ENCODE measurements at places on chromosomes 16 and 17.

- DNase-seq: no peak
These were observed 21.0 kb downstream of the RBFOX3 start for GRCh38 chr17:79589669-79590522.

DNA sequence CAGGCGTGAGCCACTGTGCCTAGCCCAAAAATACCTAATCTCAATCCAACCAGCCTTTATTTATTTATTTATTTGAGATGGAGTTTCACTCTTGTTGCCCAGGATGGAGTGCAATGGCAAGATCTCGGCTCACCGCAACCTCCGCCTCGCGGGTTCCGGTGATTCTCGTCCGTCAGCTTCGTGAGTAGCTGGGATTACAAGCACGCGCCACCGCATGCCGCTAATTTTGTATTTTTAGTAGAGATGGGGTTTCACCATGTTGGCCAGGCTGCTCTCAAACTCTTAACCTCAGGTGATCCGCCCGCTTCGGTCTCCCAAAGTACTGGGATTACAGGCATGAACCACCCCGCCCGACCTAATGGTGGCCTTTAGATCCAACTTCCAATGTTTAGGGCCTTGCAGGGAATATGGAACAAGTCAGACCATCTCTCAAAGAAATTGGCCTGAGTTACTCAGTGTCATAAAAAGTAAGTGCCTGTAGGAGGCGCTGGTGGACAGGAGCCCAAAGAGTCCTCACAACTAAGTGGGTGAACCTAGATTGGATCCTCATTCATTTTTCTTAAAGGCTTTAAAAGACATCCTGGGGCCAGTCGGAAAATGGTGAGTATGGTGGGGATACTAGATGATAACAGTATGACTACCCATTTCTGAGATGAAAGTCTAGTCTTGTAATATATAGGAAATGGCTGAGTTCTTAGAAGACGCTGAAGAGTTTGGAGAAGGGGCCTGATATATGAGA, 4.6 kb downstream of the ZSCAN10 start:
- no peak for DNase-seq

DNA sequence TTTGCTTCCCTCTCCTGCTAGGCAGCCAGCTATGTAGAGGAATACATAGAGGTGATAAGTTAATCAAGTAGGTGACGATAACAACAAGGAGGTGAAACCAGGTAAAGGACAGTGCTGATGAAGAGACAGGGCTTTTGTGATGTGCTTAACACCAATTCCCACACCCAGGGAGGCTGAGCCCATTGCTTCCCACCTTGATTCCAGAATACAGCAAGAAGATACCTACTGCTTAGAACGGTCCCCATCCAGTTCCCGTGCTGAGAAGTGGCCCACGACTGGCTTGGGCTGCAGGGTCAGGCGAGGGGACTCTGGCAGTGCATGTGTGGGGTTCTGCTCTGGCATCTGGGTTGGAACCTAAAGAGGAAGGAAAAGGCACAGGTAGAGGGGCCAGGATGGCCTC, 16.1 kb upstream of the GFAP start:
- DNase-seq: no peak

DNA sequence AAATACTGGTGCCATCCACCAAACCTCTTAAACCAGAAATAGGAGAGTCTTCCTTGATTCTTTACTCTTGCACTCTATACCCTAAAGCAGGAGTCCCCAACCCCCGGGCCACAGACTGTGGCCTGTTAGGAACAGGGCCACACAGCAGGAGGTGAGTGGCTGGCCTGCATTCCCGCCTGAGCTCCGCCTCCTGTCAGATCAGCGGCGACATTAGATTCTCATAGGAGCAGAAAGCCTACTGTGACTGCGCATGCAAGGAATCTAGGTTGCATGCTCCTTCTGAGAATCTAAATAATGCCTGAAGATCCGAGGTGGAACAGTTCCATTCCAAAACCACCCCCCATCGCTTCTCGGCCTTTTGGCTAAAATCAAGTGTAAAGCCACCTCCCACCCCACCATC, 30.3 kb upstream of the SRCIN1 start:
- DNase-seq: no peak

- no peak for DNase-seq
These were observed 63.8 kb downstream of the SEC14L1 start for GRCh38 chr17:77204536-77204935.

DNA sequence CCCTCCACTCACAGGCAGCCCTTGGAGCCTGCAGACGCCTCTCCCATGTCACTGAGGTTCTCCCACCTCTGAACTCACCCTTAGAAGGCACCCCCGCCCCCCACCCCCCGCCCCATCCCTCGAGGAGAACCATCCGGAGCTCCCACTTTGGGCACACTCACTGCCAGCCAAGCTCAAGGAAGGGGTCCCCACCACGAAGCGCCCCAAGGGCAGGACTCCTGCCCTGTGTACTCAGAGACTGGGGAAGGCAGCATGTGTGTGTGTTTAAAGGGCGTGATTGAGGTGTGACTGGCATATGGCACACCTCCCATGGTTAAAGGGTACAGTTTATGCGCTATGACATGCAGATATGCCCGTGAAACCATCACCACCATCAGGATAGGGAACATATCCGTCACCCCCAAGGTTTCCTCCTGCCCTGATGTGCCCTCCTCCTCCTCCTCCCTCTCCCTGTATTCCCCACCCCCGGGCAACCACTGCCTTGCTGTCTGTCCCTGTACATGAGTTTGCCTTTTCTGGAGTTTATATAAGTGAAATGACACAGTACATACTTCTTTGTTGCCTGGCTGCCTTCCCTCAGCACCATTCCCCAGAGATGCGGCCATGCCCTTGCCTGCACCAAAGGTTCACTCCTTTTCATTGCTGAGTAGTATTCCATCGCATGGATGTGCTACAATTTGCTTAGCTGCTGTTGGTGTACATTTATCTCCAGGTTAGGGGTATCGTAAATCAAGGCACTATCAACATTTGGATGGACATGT, 14.0 kb upstream of the RBFOX3 start:
- DNase-seq: no peak

DNA sequence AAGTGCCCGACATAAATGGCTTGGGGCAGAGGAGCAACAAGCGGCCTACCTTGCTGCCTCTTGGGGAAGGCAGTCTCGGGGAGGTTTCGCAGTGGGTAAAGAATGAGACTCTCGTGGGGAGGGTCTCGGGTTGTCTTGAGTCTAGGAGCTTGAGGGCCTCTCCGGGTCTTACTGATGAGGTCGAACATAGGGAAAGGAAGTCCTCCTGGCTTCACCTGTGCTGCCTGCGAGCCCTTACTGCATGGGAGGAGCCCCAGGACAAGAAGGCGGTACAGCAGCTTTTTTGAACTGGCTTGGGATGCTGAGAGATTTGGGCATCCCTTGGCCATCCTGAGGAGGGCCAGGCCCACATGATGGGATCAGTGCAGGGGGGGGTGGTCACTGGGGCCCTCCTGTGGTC, 71.4 kb downstream of the SPECC1 start:
- no peak for DNase-seq

GRCh38 chr16:5069048-5069447, 2.6 kb upstream of the ALG1 start:
- no peak for DNase-seq

GRCh38 chr16:30746638-30747175, 1.5 kb upstream of the PHKG2 start:
- DNase-seq: no peak

DNA sequence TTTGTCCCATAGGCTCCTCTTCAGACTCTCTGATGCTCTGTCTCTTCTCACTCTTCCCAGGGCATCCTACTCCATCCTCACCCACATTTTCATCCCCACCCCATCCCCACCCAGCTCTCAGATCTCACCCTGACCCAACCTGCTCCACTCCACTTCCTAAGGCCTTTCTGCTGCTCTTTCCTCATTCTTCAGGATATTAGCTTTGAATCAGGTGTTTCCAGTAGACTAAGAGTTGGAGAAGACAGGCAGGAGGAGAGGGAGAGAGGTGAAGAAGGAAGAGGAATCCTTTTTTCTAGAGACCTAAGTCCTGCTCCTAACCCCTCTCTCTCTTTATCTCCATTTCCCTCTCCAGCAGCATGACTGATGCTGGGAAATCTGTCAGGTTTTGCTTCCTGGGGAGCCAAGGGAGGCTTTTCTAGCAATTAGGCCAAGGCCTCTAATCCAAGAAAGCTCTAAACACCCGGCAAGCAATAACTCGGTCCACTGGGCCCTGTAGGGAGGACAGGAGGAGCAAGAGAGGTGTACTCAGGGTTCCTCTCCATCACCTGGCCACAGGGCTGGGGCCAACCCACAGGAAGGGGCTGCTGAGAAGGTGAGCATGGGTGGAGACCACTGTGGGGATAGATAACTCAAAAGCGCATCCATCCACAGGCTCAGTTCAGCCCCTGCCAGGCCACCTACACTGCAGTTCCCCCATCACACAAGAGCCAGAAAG, 133.3 kb downstream of the TMEM132E start:
- DNase-seq: no peak

GRCh38 chr16:11510178-11510973, 76.3 kb downstream of the LITAF start:
- DNase-seq: no peak

- no peak for DNase-seq
These were observed 286.7 kb downstream of the SEC14L1 start for GRCh38 chr17:77427391-77427991.

DNA sequence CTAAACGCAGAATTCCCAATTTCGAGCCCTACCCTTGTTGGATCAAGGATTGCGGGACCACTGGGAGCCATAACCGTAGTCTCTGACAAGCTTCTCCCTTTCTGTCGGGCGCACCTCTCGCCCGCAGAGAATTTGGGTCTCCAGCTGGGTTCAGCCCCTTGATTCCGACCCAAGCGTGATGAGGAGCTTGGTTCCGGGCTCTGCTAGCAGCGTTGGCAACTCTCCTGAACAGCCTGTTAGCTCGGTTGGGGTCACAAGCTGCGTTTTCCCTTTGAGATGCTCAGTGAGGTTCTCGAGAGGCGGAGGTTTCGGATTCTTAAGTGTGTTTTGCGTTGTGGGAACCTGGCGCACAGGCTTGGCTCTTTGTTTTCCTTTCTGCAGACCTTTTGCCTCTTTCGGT, 655 bp downstream of the ATXN1L start:
- no peak for DNase-seq

- DNase-seq: no peak
These were observed 32.7 kb upstream of the SSTR2 start for GRCh38 chr17:73132085-73132492.

- no peak for DNase-seq
These were observed 17.4 kb downstream of the TNFRSF13B start for GRCh38 chr17:16954521-16954920.

- DNase-seq: no peak
These were observed 110.7 kb downstream of the SOCS1 start for GRCh38 chr16:11145173-11145818.

DNA sequence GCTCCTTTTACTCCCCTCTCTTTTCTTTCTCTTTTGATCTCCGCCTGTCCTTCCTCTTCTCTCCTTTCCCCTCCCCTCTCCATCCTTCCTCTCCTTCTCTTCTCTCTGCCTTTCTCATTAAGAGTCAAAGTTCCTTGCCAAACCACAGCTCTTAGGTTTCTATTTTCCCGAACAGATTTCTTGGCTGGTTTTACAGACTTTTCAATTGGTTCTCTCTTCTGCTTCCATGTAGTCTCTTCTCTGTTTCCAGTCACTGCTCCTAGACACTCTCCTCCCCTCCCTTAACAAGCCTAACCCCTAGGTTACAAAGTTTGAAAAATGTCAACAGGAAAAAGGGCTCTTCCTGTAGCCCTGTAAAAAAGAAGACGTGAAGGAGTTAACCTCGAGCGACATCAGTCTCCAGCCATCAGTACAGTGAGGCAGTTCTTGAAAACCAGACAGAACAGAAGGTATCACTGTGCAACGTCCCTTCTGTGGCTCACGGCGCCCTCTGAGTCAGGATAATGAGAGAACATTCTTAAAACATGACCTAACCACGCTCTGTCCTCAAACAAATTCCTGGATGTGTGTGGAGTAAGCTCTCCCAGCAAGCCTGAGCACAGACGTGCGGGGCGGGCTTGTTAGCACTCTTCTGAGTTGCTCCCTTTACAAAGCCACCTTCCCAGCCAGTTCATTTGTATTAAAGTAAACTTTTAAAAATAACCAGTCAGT, 11.6 kb upstream of the MARCHF10 start:
- DNase-seq: no peak

DNA sequence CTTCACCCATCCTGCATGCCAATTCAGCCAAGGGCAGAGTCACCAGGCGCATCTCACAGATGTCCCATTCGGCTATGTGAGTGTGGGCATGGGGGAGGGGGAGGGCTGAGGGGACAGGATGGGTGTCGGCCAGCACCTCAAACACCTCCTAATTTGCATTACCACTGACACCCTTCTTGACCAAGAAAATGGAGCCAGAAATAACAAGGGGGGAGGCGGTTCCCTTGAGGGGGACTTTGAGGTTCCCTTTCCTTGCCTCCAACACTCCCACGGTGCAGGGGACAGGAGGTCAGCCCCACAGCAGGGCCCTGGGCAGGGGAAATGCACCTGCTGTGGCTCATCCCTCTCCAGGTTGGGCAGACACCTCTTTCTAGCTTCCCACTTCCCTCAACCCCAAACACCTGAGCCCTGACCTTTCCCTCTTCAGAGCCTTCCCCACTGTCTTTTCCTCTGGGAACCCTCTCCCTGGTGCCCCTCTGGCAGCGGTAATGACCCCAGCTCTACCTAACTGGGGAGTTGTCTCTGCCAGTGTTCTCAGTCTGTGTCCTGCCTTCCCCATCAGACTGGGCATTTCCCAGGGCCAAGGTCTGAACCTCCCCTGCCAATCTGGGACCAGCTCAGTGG, 18.2 kb upstream of the TBX21 start:
- DNase-seq: no peak

DNA sequence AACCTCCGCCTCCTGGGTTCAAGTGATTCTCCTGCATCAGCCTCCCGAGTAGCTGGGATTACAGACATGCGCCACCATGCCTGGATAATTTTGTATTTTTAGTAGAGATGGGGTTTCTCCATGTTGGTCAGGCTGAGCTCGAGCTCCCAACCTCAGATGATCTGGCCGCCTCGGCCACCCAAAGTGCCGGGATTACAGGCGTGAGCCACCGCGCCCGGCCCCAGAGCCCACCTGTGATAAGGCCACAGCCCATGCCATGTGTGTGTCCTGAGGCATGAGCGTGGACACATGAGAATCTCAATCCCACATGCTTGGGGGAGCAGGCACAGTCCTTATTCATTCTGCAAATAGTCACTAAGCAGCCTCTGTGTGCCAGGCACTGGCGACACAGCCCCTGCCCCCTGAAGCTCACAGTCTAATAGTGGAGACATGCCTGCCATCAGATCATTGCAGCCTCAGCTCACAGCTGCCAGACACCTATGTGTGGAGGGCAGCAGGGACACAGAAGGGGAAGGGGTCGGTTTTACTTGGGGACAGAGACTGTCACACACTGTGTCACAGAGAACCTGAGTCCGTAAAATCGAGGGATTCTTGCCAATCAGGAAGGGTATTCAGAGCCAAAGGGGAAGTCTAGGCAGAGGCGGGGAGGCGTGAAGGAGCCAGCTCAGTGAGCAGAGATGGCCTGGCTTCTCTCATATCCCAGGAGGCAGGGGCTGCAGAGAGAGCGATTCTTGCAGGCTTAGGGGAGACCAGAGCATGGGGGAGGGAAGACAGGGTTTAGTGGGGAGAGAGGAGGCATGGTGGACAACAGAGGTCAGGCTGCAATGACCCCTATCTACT, 9.4 kb upstream of the ABCC3 start:
- DNase-seq: no peak
